Upper lobe of left lung (tissue), 6 donors: ENCODE measurements at places on chromosomes 7 and 10. TPM values are rescaled to one million over a fixed set of nuclear protein-coding genes. Genes with fewer than 3 reads are reported as not detected.

CLRN3 gene
- total RNA-seq = not detected

DYNC1I1 gene
- 2.1 TPM for total RNA-seq

CABCOCO1 gene
- total RNA-seq = 2.1 TPM

C7orf57 gene
- 0.29 TPM for total RNA-seq

CSGALNACT2 gene
- 32.5 TPM for total RNA-seq

DNA sequence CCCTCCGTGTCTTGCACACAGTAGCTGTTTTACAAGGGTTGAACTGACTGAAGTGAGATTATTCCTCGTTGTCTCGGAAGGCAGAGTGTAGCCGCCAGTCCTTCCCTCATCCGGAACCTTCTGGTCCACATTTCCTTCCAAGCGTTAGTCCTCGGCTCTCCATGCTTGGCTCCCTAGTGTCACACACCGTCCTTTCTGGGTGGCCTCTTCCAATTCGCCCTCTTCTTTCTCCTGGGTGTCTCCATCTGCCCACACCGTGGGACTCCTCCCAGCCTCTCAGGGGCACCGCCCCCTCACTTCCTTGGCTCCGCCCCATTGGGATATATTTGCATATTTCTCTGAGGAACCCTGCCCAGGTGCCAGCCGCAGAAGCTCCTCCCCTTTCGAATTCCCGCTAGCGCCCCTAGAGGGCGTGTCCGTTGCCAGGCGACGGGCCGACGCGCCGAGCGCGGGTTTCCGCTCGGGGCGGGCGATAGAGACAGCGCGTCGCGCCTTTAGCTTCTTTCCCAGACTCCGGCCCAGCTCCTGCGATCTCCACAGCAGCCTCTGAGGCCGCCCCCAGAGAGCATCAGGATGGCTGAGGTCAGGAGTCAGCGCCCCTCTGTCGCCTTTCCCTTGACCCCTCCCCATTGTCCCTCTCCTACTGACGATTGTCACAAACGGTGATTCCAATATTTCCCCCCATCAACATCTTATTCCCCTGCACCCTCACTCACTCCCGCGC is at the start of gene CFAP58:
Gene CFAP58, plus strand, starts transcription at position 509 of the 724 bp plus-strand sequence. Its CDS starts 65 bp downstream, at position 574.
- DNase-seq = peak; percentile 97

DNA sequence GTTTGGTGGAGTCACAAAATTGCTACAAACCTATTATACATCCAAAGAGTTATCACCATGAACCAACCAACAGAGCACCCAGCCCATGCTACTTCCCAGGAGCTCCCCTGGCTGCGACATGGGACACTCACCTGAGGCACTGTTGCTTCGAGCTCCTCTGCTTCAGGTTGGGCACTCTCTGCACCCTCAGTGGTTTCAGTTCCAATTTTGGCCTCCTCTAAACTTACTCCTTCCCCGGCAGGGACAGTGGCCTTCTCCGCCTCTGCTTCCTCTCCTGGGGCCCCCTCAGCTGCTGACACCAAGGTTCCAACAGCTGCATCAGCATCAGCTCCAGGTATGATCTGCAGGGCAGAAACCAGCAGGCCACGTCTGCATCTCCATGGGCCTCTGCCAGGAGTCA is 120.4 kb upstream of the TARP start:
- no peak for DNase-seq

GRCh38 chr7:22427855-22428254 is 70.9 kb upstream of the RAPGEF5 start:
- DNase-seq = no peak

DNA sequence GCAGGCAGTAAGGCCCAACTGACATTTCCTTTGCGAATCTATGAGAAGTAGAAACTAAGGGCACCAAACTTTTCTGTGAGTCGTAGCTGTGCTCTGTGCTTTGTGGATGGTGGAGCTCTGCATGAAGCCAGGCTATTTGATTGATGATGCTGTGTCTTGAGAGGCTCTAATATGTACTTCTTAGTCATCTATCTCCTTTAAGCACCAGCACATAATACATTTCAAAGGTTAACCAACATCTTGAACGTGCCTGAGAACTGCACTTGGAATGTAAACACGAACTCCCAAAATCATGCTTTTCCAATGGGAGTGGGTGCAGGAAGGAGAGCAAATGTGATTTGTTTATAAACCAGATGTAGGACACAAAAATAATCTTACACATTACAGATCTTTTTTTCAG is 411.6 kb downstream of the PARD3 start:
- DNase-seq = no peak

GRCh38 chr10:58356756-58357155 is 21.9 kb downstream of the UBE2D1 start:
- no peak for DNase-seq

DNA sequence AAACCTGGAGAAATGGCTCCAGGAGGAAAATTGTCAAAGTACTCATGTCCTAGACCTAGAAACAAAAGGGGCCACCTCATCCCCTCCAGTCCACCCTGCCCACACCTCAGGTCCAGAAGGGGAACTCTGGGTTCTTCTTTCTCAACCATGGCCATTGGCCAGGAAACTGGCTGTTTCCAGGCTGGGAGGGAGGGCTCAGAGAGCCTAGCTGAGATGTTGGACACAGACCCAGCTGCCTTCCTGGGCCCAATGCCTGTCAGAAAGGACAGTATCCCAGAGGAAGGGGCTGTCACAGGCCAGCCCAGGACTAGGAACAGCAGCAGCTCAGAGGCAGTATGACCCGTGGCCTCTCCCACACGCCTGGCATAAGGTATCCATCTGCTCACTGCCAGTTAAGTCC is 9.6 kb downstream of the GRID1 start:
- DNase-seq = no peak

DNA sequence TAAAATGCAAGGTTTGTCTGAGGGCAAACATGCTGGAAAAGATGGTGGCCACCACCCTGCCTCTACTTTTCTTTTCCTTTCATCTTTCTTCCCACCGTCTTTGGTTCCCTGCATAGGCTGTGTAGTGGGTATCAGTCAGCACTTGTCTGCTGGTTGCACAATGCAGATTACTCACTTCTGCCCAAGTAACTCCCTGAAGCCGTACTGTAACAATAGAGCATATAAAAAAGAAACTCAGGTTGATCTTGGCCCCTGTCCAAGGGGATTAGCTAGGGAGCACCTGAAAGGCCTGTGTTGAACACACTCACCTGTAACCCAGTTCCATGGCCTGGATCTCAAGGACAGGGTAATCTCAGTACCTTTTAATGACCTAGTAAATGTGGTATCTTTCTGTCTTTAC is 533.0 kb upstream of the GALNT17 start:
- DNase-seq = peak; percentile 65
